GM13977 (cell line): ENCODE measurements at places on chromosomes 1 and 21.

GRCh38 chr1:176692431-176692830 is 229.5 kb downstream of the PAPPA2 start:
- no peak for DNase-seq

GRCh38 chr1:224860488-224861338 is 68.8 kb upstream of the DNAH14 start:
- DNase-seq, result no peak

DNA sequence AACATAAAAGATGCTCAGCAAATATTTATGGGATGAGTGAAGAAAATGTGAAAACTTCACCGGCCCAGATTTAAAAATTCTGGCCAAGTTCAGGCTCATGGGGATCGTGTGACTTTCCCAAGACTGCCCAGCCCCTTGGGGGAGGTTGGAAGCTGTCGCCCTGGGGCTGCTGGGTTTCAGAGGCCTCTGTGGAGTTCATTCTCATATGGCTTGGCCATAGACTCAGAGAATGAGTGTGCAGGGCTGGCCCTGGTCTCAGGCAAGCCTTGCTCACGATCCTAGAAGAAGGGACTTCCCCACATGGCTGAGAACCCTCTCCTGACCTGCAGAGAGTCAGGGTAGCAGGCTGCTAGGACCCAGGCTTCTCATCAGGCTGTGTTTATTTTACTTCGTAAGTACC is 24.6 kb downstream of the PADI2 start:
- DNase-seq, result peak; percentile 72

DNA sequence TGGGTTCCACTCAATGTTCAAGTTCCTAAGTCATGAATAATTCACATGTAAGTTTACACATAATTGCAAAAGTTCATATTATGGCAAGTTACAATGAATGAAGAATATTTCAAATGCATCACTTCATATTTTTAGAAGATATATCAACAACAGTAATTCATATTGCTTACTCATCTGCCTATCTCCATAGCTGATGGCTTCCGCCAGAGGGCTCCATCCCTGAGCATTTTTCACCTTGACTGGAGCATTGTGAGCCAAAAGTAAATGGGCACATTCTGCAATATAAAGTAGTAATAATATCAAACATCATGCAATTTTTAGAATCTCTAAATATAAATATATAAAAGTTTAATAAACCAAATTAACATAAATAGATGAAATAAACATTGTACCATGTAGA is 29.8 kb downstream of the ANKRD13C start:
- DNase-seq, result no peak

GRCh38 chr1:17259233-17259873 is 10.5 kb downstream of the PADI3 start:
- DNase-seq, result no peak

DNA sequence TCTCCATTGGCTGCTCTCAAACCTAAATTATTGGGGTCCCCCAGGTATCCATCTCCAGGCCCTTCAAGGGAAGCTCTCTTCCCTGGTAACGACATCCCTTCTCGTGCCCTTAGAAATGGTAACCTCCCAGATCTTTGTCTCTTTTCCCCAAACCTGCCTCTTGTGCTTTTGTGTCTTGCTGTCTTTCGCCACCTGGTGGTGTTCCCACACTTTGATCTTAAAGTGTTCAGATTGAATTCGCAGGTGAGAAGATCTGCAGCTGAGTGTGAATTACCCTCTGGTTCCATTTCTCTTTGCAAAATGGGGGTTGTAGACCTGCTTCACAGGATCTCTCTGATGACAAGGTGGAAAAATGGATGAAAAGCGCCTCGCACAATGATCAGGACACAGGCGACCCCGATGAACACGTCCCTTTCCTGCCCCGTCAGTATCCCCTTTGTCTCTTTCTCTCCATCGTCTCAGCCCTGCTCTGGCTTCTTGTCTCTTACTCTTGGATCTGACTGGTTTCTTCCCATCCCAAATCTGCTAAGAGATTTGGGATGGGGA is 53.1 kb downstream of the DOP1B start:
- peak; percentile 54 for DNase-seq

DNA sequence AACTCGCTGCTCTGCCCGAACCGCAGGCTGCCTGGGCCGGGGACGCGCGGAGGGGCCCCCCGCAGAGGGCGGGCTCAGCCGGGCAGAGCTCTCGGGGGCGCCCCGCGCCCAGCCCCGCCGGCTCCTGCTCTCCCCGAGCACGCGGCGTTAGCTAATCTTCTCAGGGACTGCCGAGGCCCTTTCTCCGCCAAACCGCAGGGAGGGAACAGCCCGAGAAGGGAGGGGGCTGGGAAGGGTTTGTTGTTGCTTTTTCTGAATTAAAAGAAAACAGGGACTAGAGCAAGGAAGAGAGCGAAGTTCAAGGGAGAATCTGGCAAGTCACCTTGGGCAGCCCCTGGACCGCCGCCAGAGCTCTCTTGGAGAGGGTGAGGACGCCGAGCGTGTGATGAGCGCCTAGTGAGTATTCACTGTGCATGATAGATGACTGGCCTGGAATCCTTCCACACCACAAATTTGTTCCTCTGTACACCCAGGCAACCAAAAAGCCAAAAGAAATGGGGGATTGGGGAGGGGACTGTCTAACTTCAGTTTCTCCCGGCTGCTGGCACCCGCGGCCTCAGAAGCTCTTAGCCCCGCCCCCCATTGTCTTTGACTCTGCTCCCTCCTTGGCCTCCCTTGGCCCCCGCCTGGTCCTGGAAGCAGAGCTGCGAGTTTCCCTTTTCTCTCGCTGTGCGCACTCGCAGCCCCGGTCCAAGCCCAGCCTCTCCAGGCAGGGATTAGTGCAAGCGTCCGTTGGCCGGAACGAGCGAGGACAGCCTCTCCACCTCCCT is 19.7 kb upstream of the LMX1A start:
- peak; percentile 49 for DNase-seq

DNA sequence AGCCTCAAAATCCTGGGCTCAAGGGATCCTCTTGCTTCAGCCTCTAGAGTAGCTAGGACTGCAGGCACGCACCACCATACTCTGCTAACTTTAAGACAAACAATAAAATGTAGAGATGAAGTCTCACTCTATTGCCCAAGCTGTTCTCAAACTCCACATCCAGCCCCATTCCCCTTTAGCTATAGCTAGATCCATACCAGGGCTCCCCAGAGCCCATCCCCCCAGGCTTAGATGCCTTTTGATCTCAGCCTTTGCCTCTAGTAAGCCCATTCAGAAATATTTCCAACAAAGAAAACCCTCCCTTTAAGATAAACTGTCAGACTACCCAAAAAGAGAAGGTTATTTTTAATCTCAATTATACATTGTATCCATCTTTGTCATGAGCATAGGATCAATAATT is 325.4 kb downstream of the CHRM3 start:
- DNase-seq, result no peak

GRCh38 chr1:174995916-174996315 is 3.8 kb upstream of the CACYBP start:
- no peak for DNase-seq

DNA sequence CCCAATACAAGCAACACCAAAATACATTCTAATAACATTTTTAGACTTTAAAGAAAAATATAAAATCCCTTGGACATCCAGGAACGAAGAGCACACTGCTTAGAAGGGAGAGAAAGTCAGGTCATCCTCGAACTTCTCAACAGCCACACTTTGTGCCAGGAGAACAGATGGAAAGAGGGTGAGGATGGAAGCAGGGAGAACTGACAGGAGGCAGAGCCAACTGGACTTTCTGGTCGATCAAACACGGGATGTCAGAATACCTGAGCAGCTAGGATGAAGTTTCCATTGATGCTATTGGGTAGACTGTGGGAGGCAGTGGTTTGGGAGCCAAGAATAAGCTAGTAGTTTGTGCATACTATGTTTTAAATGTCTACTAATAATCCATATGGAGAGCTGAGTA is 111.4 kb downstream of the TOMM20 start:
- DNase-seq, result no peak

DNA sequence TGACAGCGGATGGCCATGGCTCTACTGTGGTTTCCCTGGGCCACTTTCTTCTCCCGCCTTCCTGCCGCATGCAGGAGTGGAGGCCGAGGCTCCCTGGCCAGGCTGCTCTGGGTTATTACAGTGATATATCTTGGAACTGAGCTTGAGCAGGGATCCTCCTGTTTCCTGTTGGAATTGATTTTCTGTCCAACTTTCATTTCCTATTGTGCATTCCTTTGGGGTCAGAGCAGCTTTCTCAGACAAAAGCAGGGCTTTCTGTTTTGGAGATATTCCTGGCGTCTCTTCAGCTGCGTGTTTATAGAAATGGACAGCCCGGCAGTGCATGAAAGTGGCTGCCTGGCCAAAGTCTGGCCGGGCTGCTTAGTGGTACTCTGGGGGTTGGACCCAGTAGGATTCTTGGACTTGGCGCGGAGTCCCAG is 146.4 kb downstream of the KIF26B start:
- DNase-seq, result no peak

DNA sequence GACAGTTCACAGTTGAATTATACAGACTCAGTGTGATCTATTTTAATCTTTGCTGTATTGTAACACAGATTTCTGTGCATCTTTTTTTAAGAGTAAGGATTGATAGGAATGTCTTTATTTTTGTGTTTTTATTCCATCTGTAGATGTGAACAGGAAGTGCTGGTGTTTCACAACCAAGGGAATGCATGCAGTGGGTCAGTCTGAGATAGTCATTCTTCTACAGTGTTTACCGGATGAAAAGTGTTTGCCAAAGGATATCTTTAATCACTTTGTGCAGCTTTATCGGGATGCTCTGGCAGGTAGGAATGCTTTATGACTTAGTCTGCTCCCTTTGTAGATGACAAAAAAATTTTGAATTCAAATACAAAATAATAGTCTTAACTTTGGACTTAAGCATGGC is 84.5 kb downstream of the CC2D1B start:
- no peak for DNase-seq

- no peak for DNase-seq
Observed at GRCh38 chr1:150295476-150295875, 1.8 kb downstream of the MRPS21 start.

DNA sequence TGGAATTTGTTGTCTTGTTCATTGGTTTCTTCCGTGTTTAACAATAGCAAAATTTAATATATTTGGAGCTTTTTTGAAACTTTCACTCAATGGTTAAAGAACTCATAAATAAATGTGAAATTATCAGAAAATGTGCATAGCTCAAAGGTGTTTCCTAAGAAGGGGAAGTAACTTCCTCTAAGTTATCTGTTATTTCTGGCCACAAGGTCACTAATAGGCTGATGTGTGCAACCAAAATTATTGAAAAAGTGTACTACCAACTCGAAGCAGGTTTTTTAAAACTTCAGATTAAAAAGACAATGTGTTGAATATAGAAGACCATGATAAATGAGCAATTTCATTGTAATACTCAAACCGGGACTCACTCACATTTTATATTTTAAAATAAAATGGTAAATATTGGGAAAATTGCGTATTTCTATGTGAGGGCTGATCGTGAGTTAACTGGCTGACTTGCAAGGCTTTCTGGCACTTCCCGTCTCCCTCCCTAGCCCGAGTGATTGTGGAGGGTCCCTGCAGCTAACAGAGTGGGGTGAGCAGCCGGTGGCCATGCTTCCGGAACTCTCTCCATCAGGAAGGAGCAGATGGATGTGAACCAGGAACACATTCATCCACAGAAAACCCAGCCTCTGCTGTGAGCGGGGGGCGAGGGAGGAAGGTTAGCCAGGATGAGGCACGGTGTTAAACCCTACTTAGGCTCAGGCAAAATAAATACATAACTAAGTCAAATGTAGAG is 96.9 kb downstream of the ERG start:
- no peak for DNase-seq

GRCh38 chr1:20706841-20707240 is 11.0 kb downstream of the KIF17 start:
- DNase-seq, result no peak

DNA sequence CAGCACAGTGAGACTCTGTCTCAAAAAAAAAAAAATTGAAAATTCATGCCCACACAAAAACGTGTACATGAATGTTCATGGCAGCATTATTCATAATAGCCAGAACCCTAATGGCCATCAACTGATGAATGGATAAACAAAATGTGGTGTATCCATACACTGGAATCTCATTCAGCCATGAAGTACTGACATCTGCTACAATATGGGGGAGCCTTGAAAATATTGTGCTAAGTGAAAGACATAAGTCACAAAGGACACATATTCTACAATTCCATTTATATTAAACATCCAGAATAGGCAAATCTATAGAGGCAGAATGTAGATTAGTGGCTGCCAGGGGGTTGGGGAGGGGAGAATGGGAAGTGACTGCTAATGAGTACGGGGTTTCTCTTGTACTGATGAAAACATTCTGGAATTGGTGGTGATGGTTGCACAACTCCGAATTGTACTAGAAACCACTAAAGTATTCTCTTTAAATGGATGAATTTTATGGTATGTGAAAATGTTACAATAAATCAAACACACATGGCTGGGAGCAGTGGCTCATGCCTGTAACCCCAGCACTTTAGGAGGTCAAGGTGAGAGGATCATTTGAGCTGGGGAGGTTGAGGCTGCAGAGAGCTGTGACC is 33.0 kb upstream of the KCNN3 start:
- DNase-seq, result no peak

GRCh38 chr1:156658945-156659574 is 17.1 kb downstream of the BCAN start:
- no peak for DNase-seq

DNA sequence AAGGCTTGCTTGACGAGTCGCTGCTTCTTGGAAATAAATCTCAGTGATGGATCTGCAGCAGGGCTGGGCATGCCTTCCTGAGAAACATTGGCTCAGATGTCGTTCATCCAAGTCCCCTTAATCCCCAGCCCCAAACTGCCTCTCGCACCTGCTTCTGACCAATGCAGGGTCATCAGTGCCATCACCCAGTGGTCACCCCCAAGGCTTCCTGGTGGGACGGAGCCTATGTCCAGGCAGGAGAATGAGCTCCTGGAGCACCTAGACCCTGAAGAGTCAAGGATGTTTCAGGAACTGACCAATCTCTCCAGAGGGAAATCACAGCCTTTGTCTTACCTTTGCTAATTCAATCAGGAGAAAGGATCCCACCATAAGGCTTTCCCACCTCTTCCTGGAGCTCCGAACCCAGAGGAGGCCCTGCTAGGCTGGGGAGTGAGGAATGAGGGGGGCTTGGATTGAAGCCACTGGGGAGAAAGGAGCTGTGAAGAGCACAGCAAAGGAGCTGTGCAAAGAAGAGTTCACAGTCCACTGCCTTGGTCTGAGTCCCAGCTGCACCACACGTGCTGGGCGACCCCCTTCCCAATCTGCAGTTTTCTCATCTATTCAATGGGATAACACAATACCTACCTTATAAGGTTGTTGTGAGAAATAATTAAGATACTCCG is 416.1 kb downstream of the NPHP4 start:
- no peak for DNase-seq

DNA sequence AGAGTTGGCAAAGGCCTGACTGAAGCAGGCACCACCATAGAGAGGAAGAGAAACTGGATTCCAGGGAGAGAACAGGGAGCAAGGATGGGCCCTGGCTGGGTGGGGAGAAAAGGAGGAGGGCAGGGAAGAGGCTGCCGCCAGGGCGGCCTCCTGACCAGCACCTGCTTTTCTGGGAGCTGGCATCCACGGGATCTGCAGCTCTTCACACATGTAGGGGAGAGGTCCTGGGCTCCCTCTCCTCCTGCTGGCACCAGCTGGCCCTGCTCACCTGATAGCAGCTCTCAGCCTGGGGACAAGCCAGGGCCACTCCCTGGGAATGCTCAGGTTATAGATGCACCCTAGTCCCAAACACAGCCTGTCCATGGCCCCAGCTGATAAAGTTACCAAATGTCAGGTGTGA is 39.9 kb downstream of the TEX35 start:
- no peak for DNase-seq
